ENCODE measurements at places on chromosomes 2 and 18.

DNA sequence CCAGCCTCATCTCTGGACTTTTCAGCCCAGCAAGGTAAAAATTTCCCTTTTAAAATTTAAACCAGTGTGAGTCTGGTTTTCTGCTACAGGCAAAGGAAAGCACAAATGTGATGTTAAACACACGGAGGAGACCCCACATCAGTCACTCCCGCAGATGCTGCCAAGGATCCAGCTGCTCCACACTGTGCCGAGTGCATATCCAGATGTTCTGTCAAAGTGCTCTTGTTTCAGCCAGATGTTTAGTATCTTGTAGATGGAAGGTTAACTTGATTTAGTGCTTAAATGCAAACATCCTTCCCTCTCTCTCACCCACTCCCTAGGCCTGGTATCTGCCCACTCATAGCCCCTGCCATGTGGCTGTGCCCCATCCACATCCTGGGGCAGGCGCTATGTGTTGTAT lies 15.8 kb upstream of the ATOH8 start:
- no peak for DNase-seq

GRCh38 chr2:119426801-119427395 lies 4.8 kb upstream of the TMEM37 start:
- peak; percentile 38 for DNase-seq

GRCh38 chr2:159614534-159615366 lies 1.6 kb downstream of the BAZ2B start:
- DNase-seq = no peak

- no peak for DNase-seq
Measured at GRCh38 chr2:53475766-53476165, 291.8 kb upstream of the CHAC2 start.

DNA sequence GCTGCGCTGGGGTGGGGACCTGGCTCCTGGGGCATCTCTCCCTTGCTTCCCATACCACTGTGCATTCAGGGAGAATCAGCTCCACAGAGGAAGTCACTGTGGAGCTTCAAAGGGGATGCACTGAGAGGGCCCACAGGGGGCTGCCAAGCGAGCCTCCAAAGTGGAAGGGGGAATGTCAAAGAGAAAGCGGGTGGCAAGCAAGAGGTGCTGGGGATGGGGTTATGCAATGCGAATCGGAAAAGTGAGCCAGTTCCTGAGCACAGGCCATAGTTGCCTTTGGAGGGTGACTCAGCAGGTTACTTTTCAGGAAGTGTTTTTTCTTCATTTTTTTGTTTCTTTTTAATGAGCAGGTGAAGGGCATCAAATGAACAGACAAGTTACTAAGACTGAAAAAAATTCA lies 17.6 kb downstream of the PMAIP1 start:
- no peak for DNase-seq

- no peak for DNase-seq
Measured at GRCh38 chr2:37625156-37625555, 46.3 kb downstream of the CDC42EP3 start.

DNA sequence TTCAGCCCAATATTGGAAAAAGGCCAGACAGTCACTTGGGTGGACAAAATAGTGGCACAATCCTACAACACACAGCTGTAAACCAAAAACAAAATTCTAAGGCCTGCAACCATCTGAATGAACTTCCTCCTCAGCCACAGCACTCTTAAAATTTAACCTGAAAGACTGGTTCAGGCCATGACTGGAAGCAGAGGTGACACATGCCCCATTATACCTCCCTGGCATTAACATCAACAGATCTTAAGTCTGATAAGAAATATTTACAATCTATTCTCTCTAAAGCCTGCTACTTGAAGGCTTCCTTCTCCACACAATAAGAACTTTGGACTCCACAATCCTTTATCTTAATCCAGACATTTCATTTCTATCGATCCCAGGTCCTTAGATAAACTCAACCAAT lies 192.4 kb upstream of the LRP1B start:
- no peak for DNase-seq

DNA sequence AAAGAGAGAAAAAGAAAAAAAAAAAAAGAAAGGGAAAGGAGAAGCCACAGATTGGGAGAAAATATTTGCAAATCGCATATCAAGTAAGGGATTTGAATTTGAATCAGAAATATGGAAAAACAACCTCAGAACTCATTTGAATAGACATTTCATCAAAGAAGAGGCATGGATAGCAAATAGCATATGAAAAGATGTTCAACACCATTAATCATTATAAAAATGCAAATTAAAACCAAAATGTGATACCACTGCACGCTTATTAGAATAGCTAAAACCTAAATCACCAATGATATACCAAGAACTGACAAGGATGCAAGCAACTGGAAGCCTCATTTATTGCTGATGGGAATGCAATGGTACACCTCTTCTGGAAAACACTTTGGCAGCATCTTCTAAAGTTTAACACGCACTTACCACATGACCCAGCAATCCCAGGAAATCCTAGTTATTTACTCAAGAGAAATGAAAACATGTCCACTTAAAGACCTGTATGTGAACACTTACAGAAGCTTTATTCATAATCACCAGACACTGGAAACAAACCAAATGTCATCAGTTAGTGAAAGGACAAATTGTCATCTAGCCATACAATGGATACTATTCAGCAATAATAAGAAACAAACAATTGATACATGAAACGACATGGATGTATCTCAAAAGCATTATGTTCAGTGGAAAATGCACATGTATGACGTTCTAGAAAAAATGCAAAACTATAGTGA lies 10.3 kb downstream of the DNER start:
- no peak for DNase-seq

- DNase-seq = no peak
Measured at GRCh38 chr18:8800445-8800844, 95.1 kb downstream of the MTCL1 start.

- no peak for DNase-seq
Measured at GRCh38 chr18:77634494-77634893, 384.8 kb downstream of the GALR1 start.

DNA sequence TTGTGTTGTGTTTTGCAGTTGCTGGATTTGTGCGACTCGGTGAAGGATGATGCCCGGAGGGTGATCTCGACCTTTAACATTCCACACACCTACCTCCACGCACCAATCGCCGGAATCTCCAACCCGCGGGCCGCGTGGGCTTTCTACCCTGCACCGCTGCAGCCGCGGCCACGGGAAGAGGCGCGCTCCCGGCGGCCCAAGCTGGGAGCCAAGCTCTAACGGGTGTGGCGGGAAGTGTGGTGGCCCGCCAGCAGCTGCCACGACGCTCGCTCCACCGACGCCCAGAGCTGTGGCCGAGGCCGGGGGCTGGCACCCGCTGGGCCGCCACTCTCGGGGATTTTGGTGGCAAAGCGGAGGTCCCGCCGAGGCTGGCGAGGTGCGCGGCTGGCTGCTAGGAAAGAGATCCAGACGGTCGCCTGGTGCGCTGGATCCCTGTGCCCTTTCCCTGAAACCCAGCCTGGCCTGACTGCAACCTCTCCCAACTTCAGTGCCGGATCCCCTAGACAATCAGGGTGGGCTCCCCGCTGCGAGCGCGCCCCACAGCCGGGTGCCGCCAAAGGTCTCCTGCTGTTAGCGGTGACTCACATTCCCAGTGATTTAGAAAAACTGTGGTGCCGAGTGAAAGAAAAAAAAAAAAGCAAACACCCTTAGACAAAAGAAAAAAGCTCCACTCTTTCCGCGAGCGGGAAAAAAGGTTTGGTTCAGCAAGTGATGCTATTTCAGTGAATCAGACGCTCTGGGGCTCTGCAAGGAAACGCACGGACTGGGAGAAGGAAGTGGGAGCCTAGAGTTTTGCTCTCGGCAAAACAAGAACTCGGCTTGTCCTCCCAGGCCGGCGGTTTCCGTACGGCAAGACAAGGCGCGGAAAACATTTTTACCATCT lies 2.9 kb upstream of the BCL2L11 start:
- peak; percentile 57 for DNase-seq

DNA sequence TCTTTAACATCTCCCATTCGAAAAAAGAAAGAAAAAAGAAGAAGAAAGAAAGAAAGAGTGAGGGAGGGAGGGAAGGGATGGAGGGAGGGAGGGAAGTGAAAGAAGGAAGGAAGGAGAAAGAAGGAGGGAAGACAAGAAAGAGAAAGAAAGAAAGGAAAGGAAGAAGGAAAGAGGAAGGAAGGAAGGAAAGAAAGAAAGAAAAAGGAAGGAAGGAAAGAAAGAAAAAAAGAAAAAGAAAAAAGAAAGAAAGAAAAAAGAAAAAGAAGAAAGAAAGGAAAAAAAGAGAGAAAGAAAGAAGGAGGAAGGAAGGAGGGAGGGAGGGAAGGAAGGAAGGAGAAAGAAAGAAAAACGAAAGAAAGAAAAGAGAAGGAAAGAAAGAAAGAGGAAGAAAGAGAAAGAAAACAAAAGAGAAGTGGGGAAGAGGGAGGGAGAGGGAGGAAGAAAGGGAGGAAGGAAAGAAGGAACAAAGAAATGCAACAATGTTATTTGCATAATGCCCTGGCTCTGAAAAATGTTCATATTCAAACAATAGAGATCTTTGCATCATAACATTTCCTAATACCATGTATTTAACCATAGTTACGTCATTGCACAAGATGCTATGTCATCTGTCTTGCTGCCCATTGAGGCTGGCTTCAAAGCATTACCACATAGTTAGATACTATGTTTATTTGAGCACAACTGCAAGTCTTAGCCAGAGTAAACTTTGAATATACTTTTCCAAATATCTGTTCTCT lies 550.6 kb downstream of the DSC3 start:
- no peak for DNase-seq

- DNase-seq = no peak
Measured at GRCh38 chr2:419687-420317, 131.9 kb upstream of the ALKAL2 start.

DNA sequence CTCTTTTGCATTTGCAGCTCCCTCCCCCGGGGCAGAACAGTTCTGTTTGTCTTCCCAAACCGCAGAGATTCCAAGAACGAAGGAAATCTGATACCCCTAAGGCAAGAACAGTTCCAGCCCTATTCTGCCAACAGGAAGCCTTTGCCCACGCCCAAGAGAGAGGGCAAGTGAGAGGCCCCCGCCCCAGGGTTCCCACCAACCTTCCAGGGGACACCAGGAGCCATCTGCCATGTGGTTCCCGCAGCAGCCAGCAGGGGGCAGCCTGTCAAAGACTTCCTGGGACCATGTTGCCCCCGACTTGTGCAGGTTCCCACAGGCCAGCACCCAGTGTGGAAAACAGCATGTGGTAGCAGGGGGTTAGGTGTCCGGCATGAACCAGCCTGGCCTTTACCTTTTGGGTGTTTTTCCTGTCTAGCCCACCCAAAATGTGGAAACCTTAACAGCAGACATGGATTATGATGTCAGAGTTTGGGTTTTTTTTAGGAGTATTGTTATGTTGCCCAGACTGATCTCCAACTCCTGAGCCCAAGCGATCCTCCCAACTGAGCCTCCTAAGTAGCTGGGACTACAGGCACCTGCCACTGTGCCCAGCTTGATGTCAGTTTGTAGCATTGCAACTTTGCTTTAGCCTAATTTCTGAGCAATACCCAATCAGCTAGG lies 21.7 kb upstream of the EFHD1 start:
- DNase-seq = peak; percentile 82

DNA sequence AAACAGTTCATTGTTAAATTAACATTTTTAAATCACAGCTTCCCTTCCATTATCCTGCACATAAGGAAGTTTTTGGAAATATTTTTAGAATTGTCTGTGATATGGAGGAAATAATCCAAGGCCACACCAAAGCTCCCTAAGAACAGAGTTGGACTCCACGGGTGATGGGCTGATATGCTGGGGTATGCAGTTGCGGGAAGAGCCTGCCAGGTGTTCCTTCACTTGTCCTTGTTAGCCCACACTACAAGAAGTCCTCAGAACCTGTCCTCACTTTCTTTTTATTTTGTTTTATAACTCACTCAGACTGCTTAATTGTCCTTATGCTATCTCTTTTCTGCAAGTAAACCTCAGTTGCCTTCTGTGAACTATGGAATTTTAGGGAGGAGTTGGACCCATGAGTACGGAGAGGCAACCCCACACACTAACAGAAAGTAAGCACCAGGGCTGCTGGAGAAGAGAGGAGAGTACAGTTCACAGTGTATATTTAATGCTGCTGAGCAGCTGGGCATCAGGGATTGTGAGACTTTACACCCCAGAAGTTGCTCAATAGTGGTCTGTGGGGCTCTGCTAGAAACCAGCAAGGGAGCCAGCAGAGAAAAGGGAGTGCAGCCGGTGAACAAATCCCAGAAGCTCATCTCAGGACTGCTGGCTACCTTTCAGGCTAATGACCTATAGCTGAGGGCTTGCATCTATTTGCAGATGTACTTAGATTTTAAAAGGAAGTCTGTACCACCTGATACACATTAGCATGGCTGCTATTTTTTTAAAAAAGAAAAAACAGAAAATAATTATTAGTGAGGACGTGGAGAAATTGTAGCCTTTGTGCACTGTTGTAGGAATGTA lies 280.1 kb upstream of the STON1 start:
- no peak for DNase-seq

GRCh38 chr2:240730501-240731177 lies 39.0 kb downstream of the AQP12A start:
- no peak for DNase-seq

DNA sequence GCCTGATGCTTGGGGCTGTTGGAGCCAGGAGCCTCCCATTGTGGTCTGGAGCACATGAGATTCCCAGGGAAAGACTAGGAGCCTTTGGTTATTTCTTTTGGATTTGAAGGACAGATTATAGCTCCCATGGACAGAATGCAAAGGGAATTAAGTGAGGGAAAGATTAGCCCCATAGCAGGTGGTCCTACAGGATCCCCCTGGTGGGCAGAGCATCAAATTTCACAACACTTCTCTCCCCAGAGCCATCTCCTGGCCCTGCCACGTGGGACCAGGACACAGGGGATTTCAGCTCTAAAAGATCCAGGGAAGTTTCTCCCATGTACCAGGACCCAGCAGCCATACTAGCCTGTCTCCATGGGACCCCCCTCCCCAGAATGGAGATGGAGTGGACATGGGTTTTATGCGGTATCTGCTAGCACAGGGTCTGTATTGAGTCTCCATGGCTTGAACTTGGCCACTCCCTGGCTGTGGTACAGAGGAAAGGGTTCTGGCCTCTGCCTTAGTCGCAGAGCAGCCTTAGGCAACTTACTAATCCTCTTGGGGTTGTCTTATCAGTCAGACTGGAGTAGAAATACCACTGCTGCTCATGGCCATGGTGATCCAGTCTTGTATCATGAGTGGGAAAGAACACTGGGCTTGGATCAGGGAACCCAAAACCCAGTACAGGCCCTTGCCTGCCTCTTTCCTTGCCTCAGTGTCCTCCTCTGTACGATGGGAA lies 6.8 kb upstream of the PLB1 start:
- no peak for DNase-seq
